ENCODE measurements at places on chromosomes 2 and 18.

GRCh38 chr2:48725696-48726494, 29.6 kb downstream of the LHCGR start:
- DNase-seq = no peak

- no peak for DNase-seq
Measured at GRCh38 chr2:148909114-148909513, 34.1 kb downstream of the KIF5C start.

GRCh38 chr2:121613774-121614173, 35.5 kb downstream of the CLASP1 start:
- no peak for DNase-seq

GRCh38 chr2:60306267-60306861, 247.1 kb downstream of the BCL11A start:
- no peak for DNase-seq

- DNase-seq = no peak
Measured at GRCh38 chr2:32478889-32479620, 122.2 kb downstream of the BIRC6 start.

DNA sequence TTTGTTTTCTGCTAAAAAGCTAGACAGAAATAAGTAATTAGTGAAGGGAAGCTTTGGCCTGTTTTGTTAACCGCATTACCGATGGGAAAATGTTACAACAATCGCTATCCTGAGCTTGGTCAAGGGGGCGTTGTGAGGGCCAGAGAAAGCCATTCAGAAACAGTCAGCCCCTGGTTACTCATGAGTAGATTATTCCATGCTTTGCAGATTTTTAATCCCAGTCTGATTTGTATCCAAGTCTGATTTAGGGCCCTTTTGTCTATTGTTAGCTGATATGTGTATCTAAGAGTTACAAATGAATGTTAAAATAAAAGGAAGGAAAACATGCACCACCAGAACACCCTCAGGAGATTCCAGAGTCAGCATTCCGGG, 99.1 kb downstream of the PRPF40A start:
- DNase-seq = no peak

DNA sequence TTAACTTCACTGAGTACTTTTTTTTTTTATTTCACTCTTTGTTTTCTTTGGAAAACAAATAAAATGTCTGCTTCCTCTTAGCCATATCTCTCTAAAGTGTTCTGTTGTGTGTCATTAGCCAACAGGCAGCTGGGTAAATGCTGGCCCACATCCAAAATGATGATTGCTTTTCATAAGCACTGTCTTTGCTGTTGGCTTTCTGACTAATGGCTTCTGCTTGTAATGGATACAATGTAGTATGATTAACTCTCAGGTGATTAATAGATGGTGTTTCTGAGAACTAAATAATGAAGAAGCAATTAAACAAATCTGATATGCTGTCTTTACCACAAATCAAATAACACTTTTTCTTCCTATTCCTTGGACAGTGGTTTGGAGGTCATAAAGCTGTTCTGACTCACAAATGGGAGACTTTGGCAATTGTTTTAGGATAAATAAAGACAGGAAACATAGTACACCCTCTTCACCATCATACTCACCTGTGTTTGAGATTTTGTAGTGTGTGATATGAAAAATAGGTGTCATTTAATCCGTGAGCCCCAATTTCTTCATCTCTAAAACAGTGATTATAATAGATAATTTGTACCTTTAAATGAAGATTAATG, 888.4 kb downstream of the TSN start:
- DNase-seq = no peak

DNA sequence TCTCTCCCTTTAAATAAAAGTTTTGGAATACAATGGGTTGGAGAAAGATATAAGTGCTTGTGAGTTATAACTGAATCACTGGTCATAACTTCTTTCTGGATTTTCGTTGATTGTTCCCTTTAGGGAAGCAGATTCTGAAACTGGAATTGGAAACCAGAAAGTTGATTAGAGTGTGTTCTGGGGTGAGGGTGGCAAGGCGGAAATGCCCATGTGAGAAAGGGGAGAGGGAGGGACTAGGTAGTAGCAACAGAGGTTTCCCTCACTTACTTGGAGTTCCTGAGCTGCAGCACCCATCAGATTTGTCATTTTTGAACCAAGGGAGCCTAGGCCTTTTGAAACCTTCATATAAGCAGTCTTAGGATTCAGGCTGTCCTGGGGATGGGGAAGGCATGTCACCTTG, 453.4 kb downstream of the KCNJ3 start:
- DNase-seq = no peak

DNA sequence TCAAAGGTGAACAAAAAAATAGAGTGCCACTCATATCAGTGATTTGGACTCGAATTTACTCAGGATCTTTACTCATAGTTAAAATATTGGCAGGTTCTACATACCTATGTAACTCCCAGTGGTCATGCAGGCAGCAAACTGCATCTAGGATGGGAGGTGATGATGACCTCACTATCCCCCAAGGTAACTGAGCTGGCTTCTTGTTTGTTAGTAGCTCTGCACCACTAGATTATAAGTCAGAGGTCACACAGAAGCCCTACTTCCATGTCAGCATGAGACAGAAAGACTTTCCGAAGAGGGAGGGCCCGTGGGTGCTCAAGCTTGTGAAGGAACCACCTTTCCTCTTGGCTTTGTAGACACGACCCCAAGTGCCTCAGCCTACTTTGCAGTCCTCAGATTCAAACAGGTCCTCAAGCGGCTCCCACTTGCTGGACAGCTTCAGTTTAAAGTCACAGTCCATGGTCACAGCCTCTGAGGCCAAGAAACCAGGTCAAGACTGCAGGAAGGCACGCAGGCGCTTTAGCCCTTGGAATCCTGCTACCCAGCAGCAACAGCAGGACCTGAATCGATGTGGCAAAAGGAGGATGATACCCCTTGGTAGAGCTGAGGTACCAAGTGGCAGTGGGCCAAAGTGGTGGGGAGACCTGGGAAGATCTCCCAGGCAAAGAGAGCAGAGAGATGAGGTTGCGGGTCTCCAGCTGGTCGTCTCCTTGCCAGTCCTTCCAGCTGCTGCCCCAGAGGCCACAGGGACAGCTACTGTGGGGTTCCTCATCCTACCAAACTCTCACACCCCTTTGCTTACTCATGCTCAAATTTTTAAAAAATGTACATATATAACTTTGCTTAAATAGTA, 4.3 kb downstream of the NTSR2 start:
- DNase-seq = no peak

DNA sequence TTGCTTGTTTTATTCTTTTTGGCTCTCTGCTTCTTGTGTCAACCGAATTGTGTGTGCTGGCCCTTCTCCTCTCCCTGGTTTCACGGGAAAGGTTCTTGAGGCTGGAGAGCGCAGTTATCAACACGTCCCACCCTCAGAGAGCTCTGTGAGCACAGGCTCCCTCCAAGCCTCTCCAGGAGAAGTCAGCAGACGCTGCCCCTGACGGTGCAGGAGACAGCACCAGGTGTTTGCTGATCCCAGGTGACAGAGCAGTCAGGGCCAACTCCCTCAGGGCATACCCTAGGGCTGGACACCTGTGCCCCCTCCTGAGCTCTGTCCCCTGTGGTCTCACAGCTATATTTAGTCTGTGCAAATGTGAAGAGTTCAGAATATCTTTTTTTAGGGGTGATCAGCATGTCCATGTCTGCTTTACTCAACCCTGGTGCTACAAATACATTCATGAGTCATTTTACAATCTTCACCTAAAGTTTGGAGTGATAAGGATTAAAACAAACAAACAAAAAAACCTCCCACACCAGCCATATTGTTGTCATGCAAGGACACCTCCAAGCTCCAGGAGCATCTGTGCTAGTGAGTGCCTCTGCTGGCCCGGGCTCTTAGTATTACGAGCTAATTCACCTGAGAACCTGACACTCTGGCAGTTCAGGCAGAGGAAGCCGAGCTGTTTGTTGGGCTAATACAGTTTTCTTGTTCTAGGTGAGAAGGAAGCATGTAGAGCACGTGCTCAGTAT, 65.9 kb upstream of the TMEM200C start:
- DNase-seq = no peak

GRCh38 chr2:28210535-28210934, 182.1 kb upstream of the FOSL2 start:
- DNase-seq = no peak

DNA sequence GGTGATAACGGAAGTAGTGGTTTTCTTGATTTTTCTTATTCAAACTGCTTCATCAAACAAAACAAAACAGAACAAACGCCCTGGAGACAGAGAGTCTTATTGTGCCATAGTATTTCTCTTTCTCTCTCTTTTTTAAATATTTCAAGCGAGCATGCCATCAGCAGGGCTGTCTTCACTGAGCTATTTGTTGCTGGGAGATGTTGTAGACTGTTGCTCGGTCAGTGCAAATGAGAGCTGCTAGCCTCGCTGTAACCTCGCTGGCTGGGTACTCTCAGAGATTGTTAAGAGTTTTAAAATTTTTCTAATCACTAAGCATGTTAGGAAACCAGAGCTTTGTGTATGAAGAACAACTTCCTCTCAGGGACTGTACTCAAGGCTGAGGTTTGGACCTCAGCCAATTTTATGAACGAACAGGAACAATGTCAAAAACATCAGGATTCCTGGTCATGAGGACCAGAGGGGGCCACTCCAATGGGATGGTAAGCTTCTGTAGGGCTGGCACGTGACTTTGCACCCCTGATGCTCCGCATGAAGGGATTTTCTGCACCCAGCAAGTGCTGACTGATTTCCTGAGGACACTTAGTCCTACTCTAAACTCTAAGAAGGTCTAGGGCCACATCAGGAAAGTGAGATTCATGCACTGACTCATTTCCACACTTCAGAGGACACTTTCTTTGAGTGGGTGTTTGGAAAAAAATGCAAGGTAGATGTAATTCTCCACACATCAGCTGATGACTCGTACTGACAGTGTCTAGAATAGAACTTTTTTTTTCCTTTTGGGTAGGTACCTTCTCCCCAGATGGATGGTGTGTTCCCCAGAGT, 59.8 kb upstream of the IL1R1 start:
- no peak for DNase-seq

DNA sequence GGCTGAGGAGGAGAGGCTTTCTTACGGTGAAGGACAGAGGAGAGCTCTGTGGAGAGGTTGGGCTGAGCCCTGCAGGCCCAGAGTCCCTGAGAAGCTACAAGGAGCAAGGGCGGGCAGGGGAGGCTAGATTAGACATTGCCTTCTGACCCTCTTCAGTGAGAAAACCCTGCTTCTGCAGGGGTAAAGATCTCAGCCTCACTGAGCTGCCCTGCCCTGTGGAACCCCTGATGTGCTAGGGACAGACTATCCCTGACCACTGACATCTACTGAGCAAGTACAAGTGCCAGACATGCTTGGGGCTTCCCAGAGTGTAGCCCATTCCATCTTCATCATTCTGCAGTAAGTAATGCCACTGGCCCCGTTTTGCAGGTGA, 111.5 kb downstream of the CYP26B1 start:
- no peak for DNase-seq

GRCh38 chr2:197159661-197160211, 150.8 kb downstream of the ANKRD44 start:
- DNase-seq = no peak

GRCh38 chr2:190627448-190628412, 21.2 kb upstream of the NAB1 start:
- peak; percentile 4 for DNase-seq

GRCh38 chr2:232333361-232334135, 45.0 kb upstream of the ALPP start:
- DNase-seq = no peak

DNA sequence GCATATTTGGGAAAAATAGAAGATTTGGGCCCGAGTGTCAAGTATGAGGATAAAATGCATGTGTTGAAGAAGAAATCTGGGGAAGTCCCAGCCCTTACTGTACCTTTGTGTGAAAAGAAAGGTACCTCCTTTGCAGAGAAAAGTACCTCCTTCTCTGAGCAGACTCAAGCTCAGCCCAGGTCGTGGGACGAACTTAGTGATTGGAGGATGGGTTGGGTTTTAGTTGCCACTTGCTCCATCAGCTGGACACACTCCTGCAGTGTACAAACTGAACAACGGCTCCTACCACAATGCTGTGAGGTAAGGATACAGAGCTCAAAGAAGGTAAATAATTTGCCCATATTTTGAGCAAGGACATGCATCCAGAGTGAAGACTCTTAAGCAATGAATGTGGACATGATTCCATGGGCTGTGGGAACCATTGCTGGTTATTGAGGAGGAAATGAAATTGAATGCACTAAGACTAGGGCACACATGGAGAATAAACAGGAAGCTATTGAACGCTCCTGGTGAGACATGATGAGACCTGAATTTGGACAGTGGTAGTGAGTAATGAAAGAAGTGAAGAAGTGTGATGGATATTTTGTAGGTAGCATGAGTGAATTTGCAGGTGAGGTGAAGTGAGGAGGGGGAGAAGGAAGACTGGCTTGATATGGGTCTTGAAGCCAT, 49.8 kb upstream of the IL1RL1 start:
- no peak for DNase-seq

DNA sequence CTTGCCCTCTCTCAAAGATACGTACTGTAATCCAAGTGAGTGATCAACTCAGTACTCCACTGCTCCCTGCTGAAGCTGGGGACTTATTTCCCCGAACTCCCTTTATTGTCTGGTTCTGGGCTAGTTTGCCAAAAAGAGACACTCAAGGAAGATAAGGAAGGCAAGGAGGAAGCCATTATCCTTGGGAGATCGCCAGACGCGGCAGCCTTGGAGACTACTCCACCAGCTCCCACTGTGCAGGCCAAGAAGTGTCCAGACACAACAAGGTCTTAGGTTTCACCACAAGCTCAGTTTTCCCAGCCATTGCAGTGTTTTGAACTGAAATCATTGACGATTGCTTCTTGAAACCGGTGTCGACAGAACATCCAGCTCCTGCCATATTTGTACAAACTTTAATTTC, 439.6 kb upstream of the UBE2E3 start:
- no peak for DNase-seq

GRCh38 chr2:122180972-122181371, 425.5 kb downstream of the TSN start:
- no peak for DNase-seq

DNA sequence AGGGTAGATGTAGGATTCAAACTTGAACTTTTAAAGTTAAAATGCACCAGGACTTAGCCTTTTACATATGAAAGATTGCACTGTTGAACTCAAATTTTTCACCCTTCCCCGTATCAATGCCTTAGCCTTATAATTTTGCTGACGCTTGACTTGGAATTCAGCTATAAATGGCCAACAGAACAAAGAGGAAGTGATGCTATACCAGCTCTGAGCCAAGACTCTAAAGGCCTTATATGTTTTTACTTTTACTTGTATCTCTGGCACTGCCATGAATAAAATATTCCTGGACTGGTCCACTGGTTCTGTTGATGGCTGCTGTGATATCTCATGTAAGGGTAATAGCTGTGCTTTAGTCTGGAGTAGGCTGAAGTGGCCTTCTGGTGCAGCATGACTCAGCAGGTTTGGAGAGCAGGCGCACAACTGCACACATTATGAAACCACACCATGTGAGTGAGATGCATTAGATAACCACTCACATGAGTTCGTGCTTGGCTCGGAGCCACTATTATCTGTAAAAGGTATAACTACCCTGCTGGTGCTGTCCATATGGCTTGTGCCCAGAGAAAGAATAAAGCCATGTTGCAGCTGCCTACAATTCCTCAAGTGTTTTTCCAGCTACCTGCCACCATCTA, 8.4 kb upstream of the IER3IP1 start:
- no peak for DNase-seq

DNA sequence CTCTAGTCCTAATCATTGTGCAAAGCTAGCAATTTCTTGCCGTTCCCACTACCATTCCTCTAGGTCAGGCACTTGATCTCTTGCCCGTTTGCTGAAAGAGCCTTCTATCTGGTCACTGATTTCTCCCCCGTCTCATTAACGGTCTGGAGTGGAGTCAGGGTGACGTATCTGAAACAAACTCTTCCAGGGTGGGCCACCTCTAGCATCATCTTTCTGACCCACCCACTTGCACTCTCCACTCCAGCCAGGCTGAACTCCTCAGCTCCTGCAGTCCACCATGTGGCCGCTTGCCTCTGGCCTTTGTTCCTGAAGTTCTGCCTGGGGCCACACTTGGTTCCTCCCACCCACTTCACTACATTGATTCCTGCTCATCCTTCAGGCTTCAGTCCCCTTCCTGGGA, 13.3 kb downstream of the BCL2 start:
- no peak for DNase-seq
